ENCODE measurements at places on chromosomes 5 and 9. TPM values are rescaled to one million over a fixed set of nuclear protein-coding genes. Genes with fewer than 3 reads are reported as not detected.

DNM1 gene
- 0.27 TPM for total RNA-seq

CCNB1 gene
- 271 TPM for total RNA-seq

C8G gene
- total RNA-seq, result not detected

TRMO gene
- 5.6 TPM for total RNA-seq

CARD6 gene
- 2.7 TPM for total RNA-seq
